Fibroblast of skin of scalp (primary cell): ENCODE measurements at places on chromosomes 6 and 20.

- DNase-seq, result no peak
Measured at GRCh38 chr20:14432085-14432484, 94.7 kb upstream of the FLRT3 start.

DNA sequence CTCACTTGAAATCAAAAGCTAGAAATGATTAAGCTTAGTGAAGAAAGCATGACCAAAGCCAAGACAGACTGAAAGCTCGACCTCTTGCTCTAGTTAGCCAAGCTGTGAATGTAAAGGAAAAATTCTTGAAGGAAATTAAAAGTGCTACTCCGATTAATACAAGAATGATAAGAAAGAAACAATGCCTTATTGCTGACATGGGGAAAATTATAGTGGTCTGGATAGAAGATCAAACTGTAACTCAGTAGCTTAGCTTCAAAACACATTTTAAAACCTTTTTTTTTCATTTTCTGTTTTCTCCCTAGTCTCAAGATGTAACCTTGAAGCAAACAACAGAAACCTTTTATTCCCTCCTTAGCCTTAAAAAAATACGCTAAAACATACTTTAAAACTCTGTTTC is 11.4 kb upstream of the GJE1 start:
- no peak for DNase-seq

DNA sequence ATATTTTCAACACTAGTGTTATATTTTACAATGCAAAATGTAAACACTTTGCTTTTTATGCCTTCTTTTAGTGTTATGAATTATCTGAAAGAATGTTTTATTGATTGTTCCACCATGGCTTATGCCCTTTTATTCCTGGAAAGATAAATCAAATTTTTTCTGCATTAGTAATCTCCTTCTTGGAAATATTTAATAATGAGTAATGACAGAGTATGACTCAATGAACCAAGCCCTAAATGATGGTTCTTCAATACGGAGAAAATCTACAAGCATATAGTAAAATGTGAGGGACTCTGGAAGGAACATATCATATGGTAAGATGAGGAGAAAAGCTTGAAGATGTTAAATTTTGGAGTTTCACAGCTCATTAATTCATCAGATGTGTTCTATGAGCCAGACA is 929.6 kb downstream of the C6orf118 start:
- DNase-seq, result no peak

DNA sequence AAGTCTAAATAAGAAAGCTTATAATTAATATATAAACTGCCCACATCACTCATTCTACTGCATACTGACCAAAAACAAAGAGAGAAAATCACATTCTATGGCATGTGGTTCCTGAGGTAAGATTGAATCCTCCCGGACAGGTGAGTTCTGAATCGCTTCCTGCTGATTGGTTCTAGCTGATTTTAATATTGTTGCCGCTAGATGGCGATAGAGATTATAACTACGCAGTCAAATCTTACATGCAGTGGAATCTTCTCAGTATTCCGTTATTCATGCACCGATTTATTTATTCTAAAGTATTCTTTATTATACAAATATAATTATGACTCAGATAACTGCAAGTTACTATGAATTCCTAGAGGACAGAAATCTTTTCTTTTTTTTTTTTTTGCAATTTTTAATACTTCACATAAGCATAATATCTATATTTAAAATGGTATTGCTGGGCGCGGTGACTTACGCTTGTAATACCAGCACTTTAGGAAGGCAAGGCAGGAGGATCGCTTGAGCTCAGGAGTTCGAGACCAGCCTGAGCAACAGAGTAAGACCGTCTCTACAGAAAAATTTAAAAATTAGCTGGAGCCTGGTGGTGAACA is 24.2 kb upstream of the TMX4 start:
- peak; percentile 56 for DNase-seq

GRCh38 chr20:1840817-1841553 is 54.2 kb upstream of the SIRPA start:
- DNase-seq, result no peak

- DNase-seq, result peak; percentile 47
Measured at GRCh38 chr6:139970591-139970991, 596.1 kb upstream of the CITED2 start.

DNA sequence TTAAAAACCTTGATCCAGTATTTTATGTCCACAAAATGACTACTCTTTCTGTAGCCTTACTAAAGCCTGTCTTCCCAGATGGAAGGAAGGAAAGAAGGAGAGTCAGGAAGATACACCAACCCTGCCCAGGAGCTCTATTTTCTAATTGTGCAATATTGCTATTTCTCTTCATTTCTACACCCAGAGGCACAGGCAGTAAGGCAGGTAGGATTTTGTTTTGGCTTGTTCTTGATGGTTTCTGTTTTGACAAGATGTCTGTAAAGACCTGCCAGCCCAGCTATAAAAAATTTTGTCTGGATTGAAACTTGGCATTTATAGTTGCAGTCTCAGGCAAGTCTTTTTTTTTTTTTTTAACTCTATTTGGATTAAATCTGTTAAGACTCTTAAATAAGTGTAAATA is 587.5 kb upstream of the ARID1B start:
- no peak for DNase-seq

DNA sequence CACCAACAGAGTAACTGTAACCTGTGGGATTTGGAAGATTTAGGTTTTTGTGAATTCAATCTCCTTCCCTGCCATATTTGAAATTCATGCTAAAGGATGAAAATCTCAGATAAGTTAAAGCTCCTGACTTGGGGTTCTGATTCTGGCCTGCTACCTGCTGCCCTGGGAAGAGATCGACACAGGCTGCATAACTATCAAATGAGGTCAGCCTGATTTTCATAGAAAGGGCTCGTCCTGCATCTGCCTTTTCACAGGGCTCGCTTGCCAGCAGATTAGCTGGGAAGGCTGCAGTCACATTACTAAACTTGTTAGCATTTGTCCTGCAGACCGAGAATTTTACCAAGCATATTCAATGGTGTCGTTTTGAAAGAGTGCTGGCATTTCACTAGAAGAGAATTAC is 14.6 kb downstream of the GCLC start:
- DNase-seq, result peak; percentile 46

DNA sequence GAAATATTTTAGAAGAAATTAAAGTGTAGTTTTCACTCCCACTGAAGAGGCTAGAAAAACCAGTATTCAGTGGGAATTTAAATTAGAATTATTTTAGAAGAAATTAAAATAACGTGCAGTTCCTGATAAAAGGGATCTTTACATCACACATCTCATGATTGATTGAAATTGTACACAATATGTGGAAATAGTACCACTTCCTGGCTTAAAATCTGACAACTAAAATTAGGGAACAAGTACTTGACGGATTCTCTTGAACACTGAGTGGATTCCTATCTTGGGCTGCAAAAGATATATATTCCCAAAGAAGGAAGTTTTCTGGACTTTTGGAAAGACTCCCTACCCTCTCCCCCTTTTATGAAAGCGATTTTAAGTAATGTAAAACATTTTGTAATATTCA is 14.6 kb upstream of the MTCL3 start:
- no peak for DNase-seq

DNA sequence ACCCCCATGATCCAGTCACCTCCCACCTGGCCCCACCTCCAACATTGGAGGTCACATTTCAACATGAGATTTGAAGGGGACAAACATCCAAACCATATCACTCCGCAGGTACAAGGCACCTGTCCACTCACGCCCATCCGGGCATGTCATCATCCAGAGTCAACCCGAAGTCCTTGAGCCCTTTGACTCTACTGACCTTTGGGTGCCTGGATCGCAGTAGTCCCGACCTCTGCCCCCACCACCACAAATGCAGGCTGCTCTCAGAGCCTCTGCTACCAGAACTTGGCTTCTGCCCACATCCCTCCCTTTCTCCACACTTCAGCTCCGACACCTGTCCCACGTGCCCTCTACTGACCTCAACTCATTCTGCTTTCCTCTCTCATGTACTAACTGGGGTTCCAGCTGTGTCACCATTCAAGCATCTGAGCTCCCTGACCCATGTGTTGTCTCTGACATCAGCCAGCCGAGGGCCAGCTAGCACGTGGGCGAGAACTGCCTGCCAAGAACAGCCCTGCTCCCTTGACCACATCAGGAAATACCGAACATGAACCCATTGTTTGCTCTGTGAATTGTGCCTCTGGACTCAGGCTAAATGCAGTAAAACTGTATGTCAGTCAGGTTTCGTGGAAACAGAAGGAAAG is 498.3 kb upstream of the SULF2 start:
- peak; percentile 82 for DNase-seq

DNA sequence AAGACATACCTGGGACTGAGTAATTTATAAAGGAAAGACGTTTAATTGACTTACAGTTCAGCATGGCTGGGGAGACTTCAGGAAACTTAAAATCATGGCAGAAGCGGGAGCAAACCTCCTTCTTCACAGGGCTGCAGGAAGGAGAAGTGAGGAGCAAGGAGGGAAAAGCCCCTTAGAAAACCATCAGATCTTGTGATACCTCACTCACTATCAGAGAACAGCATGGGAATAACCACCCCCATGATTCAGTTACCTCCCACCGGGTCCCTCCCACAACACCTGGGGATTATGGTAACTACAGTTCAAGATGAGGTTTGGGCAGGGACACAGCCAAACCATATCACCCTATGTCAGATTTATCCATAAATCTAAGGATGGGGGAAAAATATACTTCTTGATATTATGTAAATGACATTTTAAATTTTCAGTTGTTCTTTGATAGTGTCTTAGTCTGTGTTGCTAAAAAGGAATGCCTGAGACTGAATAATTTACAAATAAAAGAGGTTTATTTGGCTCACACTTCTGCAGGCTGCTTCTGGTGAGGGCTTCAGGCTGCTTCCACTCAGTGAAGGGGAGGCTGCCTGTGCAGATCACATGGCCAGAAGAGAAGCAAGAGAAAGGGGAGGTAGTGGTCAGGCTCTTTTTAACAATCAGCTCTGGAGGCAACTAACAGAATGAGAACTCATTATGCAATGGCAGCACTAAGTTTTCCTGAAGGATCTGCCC is 1.2 kb upstream of the MCM9 start:
- no peak for DNase-seq

DNA sequence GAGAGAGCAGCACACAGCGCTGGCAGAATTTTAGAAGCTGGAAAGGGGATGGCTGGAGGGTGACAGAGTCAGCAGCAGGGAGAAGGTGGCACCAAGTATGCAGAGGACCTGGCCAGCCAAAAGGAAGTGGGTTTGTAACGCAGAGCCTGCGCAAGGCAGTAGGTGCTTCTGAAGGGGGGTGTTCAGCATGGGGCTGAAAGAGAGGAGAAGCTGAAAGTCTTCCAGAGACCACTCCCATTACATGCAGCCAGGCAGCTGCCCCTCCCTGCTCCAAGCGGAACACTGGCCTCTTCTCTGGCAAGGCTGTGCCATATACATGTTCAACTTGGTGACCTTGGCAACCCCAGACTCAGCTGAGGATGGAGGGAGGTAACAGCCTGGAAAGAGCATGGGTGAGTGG is 42.1 kb upstream of the TULP1 start:
- no peak for DNase-seq

- no peak for DNase-seq
Measured at GRCh38 chr6:53055873-53056272, 9.3 kb upstream of the FBXO9 start.

GRCh38 chr6:32445321-32445854 is 5.7 kb downstream of the HLA-DRA start:
- DNase-seq, result no peak

GRCh38 chr6:124795643-124796463 is 166.4 kb upstream of the RNF217 start:
- DNase-seq, result peak; percentile 32

- no peak for DNase-seq
Measured at GRCh38 chr20:10201321-10201870, 17.2 kb upstream of the SNAP25 start.

GRCh38 chr6:98343004-98343403 is 491.4 kb upstream of the POU3F2 start:
- no peak for DNase-seq

- no peak for DNase-seq
Measured at GRCh38 chr6:11614534-11615213, 77.1 kb downstream of the TMEM170B start.

DNA sequence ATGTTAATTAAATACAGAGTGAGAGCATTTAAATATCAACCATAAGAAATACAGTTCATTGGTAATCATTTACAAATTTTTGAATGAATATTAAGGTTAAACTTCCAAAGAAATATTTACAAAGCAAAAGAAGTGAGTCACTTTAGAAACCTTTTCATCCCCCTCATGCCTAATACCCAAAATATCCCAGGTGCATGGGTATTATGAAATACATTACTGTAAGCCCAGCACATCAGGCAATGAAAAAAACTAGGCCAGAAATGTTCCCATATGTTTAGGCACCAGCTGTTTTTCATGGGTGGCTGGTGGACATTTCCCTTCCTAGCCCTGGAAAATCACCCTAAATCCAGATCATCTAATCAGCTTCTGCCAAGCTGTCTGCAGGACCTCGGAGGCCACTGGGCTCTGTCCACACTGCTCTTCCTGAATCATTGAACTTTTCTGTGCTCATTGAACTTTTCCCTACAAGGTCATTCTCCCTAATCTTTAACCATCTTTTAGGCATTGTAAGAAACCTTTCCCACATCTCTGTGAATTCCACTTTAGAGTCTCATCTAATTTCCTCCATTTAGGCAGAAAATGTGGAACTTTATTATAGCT is 145.3 kb upstream of the STXBP5 start:
- DNase-seq, result no peak

DNA sequence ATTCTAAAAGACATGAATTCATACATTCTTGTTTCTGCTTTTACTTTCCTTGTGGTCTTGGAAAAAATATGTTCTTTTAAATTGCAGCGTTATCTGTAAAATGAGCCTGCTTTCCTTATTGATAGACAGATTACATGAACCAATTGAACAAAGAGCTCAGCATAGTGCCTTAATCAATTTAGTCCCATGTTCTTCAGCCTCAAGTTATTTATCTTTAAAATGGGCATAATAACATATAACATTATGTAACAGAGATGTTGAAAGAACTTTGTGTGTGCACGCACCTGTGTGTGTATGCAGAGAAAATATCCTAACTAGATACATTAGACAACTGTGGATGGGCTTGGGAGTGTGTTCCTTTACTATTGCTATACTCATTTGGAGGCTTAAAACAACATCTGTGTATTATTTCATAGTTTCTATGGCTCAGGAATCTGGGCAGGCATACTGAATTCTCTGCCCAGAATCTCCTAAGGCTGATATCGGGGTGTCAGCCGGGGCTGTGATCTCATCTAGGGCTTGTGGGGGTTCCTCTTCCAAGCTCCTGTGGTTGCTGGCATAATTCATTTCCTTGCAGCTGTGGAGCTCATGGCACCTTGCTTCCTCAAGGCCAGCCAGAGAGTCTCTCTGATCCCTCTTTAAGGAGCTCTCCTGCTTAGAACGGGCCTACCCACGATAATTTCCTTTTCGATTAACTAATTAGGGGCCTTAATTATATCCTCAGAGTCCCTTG is 194.1 kb downstream of the ARID1B start:
- DNase-seq, result no peak

DNA sequence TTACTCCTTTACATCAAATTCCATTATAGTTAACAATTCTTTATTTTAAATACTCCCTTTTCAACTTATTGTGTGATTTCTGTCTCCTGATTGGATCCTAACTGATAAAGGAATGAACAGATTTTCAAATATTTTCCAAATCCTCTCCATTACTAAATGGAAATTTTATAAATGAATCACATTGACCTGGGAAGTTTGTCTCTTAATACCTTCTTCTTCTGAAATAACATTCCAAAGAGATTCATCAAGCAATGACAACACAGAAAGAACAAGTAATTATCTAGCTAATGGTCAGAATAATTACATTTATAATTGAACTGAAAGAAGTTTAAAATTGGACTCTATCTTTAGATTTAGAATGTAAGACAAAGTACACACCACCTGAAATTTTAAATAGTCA is 515.4 kb upstream of the PTCHD4 start:
- no peak for DNase-seq
